ENCODE measurements at places on chromosomes 7 and 10. TPM values are rescaled to one million over a fixed set of nuclear protein-coding genes. Genes with fewer than 3 reads are reported as not detected.

DNA sequence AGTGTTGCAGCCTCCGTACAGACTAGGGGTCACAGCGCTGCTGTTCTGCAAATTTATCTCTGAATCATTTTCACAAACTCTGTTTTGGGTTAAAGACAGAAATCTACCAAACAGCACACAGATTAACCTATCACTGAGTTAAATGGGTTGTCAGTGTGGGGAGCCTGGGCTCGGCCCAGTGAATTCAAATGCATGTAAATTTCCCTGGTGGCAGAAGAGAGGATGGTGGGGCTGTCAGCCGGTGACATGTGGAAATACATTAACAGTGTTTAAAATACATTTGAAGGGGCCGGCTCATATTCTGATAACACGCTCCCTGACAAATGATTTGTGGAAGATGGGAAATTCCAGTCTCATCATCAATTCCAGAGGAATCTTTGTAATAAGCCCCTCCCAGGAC lies 309.6 kb upstream of the MKI67 start:
- DNase-seq: no peak

GRCh38 chr10:93458821-93459257 lies 23.3 kb downstream of the MYOF start:
- DNase-seq: peak; percentile 81

DNA sequence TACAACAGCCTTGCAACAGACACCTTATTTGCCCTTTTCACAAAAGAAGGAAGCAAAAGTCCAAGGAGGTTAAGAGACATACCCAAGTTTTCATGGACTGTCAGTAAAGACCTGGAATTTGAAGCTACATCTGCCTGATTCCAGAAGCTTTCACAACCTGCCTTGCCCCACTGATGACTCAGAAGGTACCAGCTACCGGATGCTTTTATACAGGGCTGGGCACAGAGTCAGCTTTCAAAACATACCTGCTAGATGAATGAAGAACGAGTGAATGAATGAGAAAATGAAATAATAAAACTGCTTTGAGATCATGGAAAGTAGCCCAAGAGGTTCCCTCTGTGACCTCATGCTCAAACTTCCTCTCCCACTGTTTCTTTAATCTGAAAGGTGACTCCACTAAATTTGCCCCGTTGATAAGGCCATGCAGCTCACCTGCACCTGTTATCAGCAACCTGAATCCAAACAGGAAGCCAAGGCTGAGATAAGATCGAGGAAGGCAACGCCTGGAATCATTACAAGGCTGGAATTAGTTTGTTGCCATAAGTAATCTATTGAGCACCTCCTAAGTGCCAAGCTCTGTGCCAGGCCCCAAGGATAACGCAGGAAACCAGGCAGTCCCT lies 151.5 kb downstream of the WDR11 start:
- DNase-seq: no peak

GRCh38 chr7:31958226-31958625 lies 112.0 kb downstream of the PDE1C start:
- no peak for DNase-seq

DNA sequence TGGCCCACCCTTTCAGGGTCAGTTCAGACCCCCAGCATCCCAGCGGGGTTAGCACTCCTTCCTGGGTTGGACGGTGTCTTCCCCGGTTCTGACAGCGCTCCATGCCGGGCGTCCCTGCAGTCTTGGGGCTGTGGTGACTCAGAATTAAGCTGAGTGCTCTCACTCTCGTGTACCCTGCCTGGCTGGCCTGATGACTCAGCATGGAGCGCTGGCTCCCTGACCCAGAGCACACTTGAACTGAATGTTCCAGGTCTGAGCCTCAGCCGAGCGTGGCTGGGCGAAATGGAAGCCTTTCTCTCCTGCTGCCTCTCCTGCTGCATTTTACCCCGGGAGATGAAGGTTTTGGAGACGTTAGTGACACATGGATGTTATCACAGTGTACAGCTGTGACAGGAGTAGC lies 7.1 kb downstream of the BAG3 start:
- no peak for DNase-seq

DNA sequence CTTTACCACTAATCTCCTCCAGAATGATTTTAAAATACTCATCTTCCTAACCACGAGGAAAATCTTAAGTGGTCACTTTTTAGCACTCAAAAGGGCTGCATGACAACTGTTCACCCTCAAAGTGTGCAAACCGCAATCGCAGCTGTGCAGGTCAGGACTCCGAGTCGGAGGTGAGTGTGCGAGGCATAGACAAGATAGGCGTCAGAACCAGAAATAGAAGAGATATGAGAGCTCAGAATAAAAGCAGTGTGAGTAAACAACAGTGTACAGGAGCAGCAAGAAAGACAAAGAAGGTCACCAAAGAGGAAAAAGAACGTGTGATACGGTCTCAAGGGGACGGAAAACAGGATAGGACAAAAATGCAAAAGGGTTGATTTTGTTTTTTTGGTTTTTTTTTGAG lies 17.5 kb upstream of the ENO4 start:
- DNase-seq: no peak

DNA sequence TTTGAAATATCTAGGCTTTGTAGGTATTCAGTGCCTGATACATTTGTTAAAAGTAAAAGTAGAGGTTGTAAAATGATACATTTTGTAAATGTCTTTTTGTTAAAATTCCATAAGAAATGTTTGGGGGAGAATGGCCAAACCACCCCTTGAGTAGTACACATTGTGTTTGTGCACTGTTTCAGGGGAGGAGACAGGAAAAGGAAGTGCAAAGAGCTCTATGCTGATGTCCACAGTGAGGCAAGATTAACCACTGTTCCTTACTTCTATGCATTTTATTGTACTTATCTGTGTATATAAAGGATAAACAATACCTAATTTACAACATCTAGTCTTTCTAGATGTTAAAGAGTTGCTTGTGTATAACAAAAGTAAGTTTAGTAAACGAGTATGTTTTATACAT lies 7.4 kb upstream of the CYCS start:
- DNase-seq: no peak

- no peak for DNase-seq
Measured at GRCh38 chr10:14296065-14296709, 34.5 kb downstream of the FRMD4A start.

DNA sequence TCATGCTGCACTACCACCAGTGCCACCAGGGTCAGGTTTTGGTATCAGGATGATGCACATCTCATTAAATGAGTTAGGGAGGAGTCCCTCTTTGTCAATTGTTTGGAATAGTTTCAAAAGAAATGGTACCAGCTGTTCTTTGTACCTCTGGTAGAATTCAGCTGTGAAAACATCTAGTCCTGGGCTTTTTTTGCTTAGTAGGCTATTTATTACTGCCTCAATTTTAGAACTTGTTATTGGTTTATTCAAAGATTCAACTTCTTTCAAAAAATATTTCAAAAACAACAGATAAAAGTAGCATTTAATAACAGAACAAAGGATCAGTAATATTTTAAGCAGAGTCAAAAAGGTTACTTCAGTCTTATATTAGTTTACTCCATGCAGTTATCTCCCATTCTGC lies 6.4 kb upstream of the ZNF716 start:
- no peak for DNase-seq

- no peak for DNase-seq
Measured at GRCh38 chr10:127215866-127216265, 19.5 kb upstream of the INSYN2A start.

- no peak for DNase-seq
Measured at GRCh38 chr10:80411267-80411668, 2.9 kb downstream of the PRXL2A start.

- DNase-seq: no peak
Measured at GRCh38 chr7:148723846-148724245, 25.1 kb downstream of the CUL1 start.

DNA sequence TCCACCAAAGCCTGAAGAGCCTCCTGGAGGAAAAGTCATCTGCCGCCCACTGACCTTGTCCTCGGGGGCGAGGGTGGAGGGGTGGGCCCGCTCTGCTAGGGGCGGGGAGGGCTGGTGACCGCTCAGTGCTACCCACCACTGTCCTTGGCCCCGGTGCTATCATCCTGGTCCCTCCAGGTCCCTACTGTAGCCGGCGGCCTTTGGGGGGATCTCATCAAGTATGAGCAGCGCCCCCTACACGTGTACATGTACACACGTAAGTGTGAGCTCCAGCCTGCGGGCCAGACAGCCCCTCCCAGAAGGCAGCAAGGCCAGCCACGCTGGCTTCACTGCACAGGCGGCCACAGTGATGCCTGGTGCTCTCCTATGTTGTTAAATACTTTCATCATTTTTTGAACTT lies 19.6 kb downstream of the TTYH3 start:
- DNase-seq: no peak

DNA sequence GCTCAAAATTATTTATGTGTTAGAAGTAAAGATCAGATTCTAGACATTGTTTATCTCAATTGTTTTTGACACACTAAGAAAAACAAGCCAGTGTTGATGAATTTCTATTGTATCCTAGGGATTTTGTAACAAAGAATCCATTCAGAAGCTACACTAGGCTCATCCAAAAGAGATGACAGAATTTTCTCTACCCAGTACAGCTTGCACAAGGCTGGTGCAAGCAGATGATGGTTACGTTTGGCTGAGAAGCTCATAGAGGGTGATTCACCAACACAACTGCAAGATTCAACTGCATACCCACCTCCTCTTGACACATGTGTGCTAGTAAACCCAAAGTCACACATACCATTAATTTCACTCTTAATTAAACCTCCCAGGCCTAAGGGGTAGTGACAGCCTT lies 20.8 kb downstream of the GRM3 start:
- DNase-seq: no peak

DNA sequence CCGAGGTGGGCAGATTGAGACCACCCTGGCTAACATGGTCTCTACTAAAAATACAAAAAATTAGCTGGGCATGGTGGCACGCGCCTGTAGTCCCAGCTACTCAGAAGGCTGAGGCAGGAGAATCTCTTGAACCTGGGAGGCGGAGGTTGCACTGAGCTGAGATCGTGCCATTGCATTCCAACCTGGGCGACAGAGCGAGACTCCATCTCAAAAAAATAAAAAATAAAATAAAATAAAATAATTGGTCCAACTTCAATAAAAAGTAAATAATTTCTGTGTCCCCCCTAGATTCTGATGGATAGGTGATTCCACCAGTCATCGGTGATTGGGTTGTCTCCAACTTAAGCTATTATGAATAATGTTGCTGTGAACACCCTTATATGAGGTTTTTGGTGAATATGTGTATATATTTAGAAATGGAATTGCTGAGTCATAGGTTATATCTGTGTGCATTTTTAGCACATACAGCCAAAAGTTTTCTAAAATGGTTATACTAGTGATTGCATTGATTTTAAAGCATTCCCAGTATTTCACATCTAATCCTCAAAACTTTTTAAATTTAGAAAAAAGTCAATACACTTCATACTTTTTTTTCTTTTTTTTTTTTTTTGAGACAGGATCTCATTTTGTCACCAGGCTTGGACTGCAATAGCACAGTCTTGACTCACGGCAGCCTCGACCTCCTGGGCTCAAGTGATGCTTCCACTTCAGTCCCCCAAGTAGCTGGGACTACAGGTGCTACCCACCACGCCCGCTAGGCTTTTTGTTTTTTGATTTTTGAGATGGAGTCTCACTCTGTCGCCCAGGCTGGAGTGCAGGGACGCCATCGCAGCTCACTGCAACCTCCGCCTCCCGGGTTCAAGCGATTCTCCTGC lies 13.7 kb upstream of the SRPK2 start:
- DNase-seq: no peak

DNA sequence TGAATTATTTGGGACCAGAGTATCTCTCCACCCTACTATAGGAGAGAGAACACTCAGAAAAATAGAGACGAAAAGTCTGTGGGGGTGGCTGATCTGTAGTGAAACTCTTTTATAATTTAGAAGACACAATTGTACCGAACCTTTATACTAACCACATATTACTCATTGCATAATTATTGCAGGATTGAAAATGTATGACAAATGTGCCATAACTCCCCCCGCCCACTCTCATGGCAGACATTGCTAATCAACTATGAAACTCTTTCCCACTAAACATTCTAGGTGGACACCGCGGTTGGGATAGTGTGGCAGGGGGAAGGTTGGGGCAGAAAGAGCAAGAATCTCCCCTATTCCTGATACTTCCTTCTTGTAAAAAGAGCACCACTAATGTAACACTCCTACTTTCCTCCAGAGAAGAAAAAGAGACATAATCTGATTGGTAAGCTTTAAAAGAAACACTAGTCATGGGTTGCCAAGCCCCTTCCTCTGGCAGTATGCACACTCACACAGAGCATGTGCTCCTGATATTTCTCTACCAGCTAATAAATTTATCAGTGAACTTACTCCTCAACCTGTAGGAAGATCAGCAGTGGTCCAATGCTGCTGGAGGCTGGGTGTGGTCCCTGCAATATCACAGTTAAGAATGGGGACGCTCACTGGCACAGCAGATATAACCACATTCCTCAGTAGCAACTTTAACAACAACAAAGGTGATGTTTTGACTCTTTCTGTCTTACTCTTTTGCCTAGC lies 18.7 kb upstream of the ARID5B start:
- no peak for DNase-seq

GRCh38 chr7:51189777-51190176 lies 126.8 kb downstream of the COBL start:
- DNase-seq: no peak

DNA sequence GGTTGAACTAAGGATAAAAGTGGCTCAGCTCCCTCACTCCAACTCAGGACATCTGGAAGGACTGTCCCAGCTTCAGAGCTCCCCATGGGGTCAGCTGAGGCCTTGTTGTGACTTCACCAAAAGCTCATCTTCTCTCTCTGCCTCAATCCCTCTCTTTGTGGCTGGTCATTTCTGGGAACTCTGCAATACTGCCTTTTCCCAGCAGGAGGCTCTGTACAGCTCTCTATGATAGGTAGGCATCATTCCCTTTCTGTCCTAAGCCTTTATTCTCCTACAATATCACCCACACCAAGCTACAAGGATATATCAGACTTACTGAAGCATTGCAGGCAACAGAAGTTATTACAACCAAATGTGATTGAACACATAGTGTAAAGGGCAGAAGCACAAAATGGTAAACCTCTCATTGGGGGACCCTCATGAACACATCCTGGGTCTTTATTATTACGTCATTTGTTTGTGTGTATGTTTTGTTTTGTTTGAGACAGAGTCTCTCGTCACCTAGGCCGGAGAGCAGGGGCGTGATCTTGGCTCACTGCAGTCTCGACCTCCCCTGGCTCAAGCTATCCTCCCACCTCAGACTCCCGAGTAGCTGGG lies 36.7 kb upstream of the PRPS1L1 start:
- DNase-seq: no peak

GRCh38 chr10:89692416-89692815 lies 9.0 kb upstream of the KIF20B start:
- DNase-seq: no peak

DNA sequence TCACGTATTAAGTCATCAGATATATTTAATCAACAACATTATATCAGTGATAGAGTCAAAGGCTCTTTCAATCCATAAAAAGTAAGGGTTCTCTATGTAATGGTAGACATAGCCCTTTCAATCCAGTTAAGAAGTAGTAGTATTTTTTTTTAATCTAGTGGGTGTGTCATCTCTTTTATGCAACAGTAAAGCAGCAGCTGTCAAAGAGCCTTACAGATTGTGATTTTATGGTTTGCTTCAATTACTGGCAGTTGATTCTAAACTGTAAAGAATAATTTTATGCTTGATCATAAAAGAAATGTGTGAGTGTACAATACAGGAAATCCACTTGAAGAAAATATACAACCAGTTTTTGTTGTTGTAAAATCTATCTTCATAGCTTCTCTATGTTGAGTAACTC lies 902.6 kb upstream of the MBL2 start:
- DNase-seq: no peak

Gene ASB15
- polyA plus RNA-seq: not detected

Gene TCAF2
- polyA plus RNA-seq: 6.0 TPM

Gene CCSER2
- polyA plus RNA-seq: 41.3 TPM

Gene LFNG
- 9.5 TPM for polyA plus RNA-seq

Gene MALRD1
- polyA plus RNA-seq: 5.3 TPM

Gene FOXP2
- polyA plus RNA-seq: 67.7 TPM

Gene PPP1R3A
- polyA plus RNA-seq: 1.3 TPM

All from right lung (tissue), 10 donors.